CD4-positive, alpha-beta T cell treated with Interferon gamma for 1 hour (primary cell): ENCODE measurements at places on chromosomes 6 and 20.

- DNase-seq, result no peak
Measured at GRCh38 chr20:53847837-53848170, 222.6 kb downstream of the BCAS1 start.

GRCh38 chr20:38073307-38074071, 39.9 kb downstream of the RPRD1B start:
- no peak for DNase-seq

- no peak for DNase-seq
Measured at GRCh38 chr6:57147955-57148858, 23.9 kb upstream of the BAG2 start.

GRCh38 chr20:54372313-54372712, 103.1 kb upstream of the DOK5 start:
- no peak for DNase-seq

DNA sequence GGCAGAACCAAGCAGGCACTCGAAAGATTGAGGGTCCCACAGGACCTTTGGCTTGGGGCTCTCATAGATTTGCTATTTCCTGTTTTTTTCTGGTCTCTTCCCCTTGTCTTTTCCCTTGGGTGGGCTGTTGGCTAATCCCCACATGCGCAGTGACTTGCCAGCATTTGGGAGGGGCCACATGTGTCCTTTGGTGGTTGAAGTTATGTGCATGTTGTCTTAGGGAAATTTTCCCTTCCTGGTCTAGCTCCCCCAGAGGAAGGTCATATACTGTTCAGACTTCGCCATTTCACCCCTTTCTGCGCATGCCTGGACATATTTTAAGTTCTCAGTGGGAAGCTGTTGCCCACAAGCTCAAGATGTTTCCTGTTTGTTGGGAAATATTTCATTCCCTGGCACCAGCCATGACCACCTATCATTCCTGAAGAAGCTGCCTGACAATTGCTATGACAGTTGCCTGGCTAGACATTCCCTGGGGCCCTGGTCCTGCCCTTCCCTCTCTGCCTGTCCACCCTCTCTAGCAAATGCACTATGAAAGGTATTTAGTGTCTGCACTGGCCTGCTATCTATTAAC, 156.2 kb upstream of the THBS2 start:
- DNase-seq, result no peak

- no peak for DNase-seq
Measured at GRCh38 chr20:25549172-25549773, 36.1 kb downstream of the NINL start.

DNA sequence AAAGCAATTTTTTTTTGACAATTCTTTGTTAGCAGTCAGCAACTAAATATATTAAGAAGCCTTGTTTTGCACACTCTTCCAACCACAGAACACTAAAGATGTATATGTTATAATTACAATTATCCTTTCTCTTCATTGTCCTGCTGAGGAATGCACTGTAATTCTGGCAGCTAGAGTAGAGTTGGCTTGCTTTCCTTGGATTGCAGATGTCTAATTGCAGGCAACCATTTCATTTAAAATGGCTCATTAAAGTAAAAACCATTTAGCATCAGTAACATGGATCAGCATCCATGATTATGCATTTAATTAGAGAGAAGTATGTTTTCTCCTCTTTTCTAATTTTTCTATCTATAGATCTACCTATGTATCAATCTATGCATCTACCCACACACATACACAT, 335.4 kb downstream of the GRIK2 start:
- DNase-seq, result no peak

GRCh38 chr6:15823838-15824414, 161.1 kb upstream of the DTNBP1 start:
- DNase-seq, result no peak

- no peak for DNase-seq
Measured at GRCh38 chr6:16361861-16362260, 123.5 kb downstream of the GMPR start.

DNA sequence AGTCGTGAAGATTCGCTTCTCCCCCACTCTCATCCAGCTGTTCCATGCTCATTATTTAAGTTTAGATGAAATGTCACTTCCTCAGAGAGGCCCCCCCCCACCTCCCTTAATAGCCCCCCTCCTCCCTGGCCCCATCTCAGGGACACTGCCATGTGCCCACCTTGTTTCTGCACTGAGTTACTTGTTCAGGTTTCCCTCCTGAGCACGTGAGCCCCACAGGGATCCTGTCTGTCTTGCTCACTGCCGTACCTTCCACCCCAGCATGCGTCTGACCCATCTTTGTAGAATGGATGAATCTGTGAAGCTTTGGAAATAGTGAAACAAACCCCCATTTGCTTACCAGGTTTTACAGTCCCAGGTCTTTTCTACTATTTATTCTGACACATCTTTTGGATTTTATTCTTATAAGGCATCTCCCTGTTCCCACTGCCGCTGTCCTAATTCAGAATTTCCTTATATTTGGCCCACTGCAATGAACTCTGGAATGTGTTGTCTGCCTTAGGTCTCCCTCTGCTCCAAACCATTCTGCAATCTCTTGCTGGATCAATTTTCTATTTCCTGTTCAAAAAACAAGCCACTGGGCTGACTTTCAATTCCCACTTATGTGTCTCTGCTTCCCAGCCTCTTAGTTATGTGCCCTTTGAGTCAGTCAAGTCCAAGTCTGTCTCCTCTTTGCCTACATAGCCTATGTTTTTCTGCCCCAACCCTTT, 136.5 kb upstream of the ECI2 start:
- no peak for DNase-seq

GRCh38 chr6:89829472-89830169, at the start of gene CASP8AP2:
CASP8AP2 (plus strand) TSS chr6:89829880.
- peak; percentile 95 for DNase-seq

DNA sequence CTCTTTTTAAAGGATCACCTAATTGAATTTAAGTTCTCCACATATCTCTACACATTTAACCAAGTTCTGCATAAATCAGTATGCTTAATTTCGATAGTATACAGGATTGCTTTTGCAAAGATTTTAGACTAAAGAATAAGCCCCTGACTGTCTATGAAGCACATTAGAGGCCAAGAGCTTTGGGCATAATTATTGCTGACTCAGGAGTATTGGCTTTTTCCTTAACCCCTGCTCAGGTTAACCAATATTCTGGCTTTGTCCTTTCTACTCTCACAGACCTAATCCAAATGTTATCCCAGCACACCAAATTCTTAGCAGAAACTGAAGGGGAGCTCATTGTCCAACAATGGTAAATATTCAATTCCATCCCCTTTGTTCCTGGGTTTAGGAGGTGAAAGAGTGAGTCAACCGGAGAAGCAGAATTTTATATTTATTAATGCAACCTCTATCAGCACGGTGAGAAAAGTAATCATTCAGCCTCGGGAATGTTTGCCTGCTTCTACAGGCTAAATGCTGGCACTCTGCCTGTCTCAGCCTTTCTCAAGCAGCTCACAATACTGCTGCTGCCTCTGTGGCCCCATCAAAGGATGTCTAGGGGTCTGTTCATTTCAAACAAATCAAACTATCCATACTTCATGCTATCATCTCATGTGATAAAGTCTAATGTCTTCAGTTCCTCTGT, 125.0 kb downstream of the SIM1 start:
- no peak for DNase-seq

DNA sequence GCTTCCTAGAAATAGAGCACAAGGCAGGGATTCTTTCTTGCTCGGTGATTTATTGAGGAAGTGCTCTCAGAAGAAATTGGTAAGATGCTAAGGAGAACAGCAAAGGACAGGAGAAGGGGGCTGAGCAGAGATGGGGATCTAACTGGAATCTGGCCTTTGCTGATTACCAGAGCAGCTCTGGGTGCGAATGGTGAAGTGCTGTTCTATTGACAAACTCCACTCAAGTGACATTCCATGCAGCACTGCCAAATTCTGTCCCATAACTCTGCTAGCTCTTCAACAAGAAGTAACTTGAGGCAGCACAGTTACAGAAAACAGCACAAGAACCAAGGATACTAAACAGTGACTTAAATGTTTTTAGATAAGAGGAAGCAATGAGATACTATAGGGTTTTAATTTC, 13.8 kb upstream of the ANKEF1 start:
- no peak for DNase-seq

DNA sequence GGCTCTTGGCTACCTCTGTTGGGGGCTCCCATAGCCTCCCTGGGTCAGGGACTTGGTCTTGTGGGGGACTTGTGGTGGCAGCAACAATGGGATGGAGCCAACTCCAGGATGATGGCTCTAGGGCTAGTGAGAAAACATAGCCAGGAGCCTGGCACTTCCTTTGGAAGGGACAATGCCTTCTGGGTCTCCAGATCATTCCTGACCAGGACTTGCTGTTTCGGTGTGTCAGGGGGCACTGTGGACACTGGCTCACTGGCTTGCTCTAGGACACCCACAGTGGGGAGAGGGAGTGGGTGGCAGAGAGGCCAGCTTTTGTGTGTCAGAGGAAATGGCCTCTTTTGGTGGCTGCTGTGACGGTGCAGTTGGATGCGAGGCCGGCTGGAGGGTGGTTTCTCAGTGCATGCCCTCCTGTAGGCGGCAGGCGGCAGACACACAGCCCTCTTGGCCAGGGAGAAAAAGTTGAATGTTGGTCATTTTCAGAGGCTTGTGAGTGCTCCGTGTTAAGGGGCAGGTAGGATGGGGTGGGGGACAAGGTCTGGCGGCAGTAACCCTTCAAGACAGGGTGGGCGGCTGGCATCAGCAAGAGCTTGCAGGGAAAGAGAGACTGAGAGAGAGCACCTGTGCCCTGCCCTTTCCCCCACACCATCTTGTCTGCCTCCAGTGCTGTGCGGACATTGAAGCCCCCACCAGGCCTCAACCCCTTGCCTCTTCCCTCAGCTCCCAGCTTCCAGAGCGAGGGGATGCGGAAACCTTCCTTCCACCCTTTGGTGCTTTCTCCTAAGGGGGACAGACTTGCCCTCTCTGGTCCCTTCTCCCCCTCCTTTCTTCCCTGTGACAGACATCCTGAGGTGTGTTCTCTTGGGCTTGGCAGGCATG, 9.2 kb downstream of the VEGFA start:
- no peak for DNase-seq

- peak; percentile 75 for DNase-seq
Measured at GRCh38 chr20:50308513-50309279, 118.1 kb downstream of the CEBPB start.

GRCh38 chr20:37288091-37288490, 1.4 kb upstream of the MANBAL start:
- DNase-seq, result no peak

DNA sequence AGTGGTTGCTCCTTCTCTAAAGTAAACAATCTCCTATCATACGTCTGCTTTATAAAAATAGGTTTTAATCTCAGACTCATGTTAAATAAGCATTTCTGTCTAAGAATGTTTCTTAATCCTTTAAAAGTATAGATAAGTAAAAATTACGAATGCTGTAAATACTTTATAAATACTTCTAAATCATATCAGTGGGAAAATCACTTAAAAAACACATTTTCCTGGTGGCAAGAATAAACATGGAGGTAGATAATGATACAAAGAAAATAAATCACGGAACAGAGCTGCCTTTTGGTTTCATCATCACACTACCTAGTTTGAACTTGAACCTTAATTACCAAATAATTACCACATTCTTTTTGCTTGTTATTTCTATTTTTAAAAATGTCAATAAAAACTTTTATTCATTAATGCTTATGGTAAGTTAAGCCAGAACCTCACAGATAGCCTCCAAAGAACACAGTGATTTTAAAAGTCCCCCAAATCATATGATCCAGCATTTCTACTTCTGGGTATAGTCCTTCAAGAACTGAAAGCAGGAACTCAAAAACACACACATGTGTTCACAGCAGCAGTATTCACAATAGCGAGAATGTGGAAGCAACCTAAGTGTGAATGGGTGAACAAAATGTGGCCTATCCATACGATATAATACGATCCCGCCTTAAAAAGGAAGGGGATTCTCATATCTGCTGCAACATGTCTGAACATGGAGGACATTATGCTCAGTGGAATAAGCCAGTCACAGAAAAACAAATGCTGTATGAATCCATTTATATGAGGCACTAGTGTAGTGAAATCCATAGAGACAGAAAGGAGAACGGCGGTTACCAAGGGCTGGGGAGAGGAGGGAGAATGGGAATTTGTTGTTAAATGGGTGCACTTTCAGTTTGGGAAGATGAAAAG, 72.4 kb downstream of the SLC22A23 start:
- no peak for DNase-seq

DNA sequence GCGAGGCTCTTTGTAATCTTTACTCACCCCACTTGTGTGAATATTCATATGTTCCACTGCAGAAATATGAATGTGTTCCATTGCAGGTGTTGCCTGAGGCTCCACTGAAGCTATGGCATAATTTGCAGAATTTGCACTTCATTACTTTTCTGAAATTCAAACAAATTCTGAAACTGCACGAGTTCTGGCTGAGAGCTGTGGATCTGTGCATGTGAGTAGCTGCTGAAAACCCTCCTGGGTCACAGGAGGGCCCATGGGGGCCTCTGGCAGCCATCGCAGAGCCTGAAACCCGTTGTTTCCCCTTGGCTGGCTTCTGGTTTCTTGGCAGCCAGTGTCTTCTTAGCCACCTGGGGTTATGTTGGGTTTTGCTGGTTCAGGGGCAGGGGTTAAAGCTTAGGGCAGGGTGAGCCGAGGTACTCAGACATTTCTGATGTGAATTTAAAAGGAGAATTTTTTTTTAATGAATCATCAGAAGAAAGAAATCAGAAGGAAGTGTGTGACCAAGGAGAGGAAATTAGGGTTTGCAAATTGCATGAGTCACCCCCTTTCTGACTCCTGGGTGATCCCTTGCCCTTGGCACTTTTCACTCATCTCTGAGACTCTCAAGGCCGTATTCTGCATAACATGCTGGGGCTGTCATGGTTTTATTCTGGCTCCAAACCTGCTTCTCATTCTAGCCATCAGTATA, 40.6 kb downstream of the TOX2 start:
- DNase-seq, result peak; percentile 16

- no peak for DNase-seq
Measured at GRCh38 chr6:128597004-128597403, 76.6 kb upstream of the PTPRK start.

DNA sequence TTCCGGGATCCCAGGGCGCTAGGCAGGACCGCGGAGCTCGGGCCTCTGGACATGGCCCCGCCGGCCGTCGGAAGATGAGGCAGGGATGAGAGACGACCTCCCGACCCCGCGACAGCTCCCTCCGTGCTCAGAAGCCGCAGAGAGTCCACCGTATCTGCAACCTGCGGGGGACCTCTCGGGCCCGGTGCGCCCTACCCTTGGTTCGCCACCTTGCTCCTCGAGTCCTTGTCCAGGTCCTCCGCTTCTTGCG, 301 bp downstream of the PPP1R3D start:
- no peak for DNase-seq
